ENCODE measurements at places on chromosomes 3 and 15.

DNA sequence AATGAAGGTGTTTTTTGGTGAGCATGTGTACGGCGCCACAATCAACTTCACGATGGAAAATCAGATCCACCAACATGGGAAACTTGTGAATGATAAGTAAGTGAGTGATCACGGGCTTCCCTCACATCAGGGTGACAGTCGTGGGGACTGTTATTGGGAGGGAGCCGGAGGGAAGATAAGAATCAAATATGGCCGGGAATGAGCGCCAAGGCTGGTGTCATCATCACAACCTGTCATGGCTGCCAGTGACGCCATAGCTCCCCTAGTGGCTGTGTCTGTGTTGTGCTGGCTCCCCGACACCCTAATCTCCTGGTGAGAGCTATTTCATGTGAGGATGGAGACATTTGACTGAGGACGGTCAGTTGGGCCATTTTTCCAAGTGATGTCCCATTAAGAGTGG lies 168.5 kb downstream of the SV2B start:
- DNase-seq, result no peak

GRCh38 chr3:140842984-140843649 lies 98.5 kb upstream of the SLC25A36 start:
- DNase-seq, result no peak

- no peak for DNase-seq
These were observed 97.7 kb upstream of the P2RY1 start for GRCh38 chr3:152737021-152737908.

- no peak for DNase-seq
These were observed 148.8 kb downstream of the ALDH1A2 start for GRCh38 chr15:57916695-57917094.

DNA sequence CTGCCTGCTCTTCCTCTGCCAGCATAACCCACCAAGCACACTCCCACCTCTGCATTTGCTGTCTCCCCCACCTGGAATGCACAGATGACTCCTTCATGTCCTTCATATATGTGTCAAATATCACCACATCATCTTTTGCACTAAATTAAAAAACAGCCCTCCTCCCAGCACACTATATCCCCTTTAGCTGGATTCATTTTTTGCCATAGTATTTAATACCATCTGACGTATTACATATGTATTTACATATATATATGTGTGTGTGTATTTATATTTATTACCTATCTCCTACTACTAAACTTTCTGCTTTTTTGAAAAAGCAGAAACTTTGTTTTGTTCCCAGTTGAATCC lies 29.4 kb upstream of the UBL7 start:
- no peak for DNase-seq

Data from SW480 (cell line).